ENCODE measurements at places on chromosomes 3 and 15. TPM values are rescaled to one million over a fixed set of nuclear protein-coding genes. Genes with fewer than 3 reads are reported as not detected.

DNA sequence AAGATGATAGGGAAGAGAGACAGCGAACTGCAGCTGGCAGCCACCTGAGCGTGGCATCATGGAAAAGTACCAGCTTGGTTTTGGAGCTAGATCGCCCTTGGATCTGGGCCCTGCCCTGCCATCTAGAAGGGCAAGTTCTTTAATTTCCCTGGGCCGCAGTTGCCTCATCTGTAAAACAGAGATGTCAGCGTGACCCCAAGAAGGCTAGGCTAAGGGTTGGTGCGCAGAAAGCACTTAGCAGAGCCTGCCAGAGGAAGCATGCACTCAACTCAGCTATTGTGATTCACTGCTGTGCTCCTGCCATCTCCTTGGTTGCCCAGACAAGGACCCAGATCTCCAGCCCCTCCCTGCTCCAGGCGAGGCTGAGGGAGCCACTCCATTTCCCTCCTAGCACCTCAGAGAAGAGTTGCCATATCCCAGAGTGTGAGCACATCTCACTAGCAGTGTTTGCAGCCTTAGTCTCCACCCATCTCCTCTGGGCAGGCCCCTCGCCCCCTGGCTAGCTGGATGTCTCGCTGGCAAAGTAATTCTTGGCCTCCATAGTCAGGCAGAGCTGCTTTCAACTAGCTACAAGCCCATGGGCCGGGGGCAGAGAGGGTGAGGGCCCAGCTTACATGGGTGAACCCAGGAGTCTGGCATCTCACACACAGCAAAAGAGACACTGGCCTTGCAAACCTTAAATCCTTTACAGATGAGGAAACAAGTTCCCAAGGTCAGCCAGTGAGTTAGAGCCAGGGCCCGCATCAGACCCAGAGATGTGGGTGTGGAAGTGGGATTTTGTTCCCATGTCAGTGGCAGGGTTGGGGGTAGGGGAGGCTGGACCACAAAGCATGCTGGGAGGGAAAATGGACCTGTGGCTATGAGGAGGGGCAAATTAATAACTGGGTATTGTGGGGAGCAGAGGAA is 280.7 kb upstream of the TLE3 start:
- H3K4me1 ChIP-seq: no peaks in the 10 kb centered on the region
- H3K36me3 ChIP-seq: no peaks in the 10 kb centered on the region
- no peak for DNase-seq
- no peak overlapping the region for H3K4me3 ChIP-seq

DNA sequence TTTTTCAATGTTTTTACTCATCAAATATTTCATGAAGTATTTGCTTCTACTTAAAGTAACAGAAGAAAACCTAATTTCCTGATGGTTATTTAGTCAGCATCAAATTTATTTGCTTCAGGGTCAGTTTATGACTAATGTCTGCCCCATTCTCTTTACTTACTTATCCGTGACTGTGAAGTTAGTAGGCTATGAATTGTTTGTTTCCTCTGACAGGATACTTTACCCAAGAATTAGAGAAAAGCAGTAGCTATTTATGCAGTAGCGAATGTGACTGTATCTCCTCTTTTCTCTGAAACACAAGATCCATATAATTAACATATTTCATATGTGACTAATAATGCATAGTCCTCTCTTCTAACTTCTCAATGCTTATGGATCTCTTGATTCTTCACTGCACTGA is 329.9 kb upstream of the ROBO1 start:
- no peak for DNase-seq
- H3K36me3 ChIP-seq: no peaks in the 10 kb centered on the region
- H3K27me3 ChIP-seq: no peaks in the 10 kb centered on the region
- no peak overlapping the region for H3K27ac ChIP-seq
- H3K4me1 ChIP-seq: no peaks in the 10 kb centered on the region

The RBPMS2 gene
- 4.9 TPM for total RNA-seq

GRCh38 chr15:52503788-52504496 is 24.7 kb downstream of the MYO5A start:
- H3K4me3 ChIP-seq: no peak overlapping the region
- no peaks in the 10 kb centered on the region for H3K4me1 ChIP-seq
- H3K27ac ChIP-seq: no peak overlapping the region

The SLC28A2 gene
- total RNA-seq: not detected

- DNase-seq: no peak
- H3K27me3 ChIP-seq: no peaks in the 10 kb centered on the region
- H3K4me3 ChIP-seq: no peak overlapping the region
- no peak overlapping the region for H3K27ac ChIP-seq
- no peaks in the 10 kb centered on the region for H3K4me1 ChIP-seq
Measured at GRCh38 chr3:37964716-37965115, 25.9 kb upstream of the VILL start.

DNA sequence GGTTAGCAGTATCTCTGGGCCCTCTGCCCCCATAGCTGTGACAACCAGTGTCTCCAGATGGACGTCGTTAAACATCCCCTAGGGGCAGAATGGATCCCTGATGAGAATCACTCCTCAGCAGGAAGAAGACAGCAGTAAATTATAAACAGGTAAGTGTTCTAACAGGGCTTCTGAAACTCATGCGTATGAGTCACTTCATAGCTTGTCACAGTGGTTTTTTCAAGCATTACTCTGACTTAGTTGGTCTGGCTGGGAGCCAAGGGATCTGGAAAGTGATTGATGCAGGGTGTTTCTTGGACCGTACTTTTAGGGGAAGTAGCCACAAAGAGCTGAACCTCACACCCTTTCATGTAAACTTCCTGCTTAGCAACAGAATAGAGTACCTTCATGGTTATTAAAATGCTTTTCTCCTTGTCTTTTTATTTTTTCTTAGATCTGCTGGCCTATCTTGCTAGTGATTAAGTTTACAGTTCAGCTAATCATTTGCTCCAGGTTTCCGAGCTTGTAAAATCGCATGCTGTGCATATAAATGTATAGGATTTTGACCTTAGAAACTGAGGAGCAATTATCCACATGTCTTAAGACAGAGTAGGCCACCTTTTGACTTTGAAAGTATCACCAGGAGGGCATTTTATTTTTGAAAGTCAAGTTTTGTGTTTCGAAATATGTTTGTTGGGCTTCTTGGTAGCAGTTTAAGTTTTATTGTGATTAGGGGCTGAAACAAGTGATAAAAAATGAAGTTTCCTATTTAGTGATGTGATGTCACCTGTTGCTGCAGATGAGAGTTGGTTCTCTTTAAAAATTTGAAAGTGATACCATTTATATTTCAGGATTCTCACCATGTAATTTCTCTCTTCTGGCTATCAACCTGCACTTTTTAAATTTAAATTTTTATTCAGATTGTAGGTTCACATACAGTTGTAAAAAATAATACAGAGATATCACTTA is 333.9 kb downstream of the PTPRG start:
- H3K4me3 ChIP-seq: no peak overlapping the region
- H3K36me3 ChIP-seq: no peaks in the 10 kb centered on the region
- H3K27ac ChIP-seq: peak overlapping the region; percentile 39
- no peaks in the 10 kb centered on the region for H3K4me1 ChIP-seq
- DNase-seq: peak; percentile 40
- no peaks in the 10 kb centered on the region for H3K27me3 ChIP-seq

- no peak for DNase-seq
- no peaks in the 10 kb centered on the region for H3K4me1 ChIP-seq
- no peak overlapping the region for H3K27ac ChIP-seq
- no peaks in the 10 kb centered on the region for H3K27me3 ChIP-seq
- H3K4me3 ChIP-seq: no peak overlapping the region
Measured at GRCh38 chr15:48143856-48144255, 23.1 kb downstream of the SLC24A5 start.

GRCh38 chr3:42159706-42160472 is 68.7 kb downstream of the TRAK1 start:
- H3K27ac ChIP-seq: no peak overlapping the region
- no peak for DNase-seq
- H3K4me3 ChIP-seq: no peak overlapping the region
- H3K36me3 ChIP-seq: no peaks in the 10 kb centered on the region

- no peaks in the 10 kb centered on the region for H3K27me3 ChIP-seq
- H3K36me3 ChIP-seq: no peaks in the 10 kb centered on the region
- H3K4me3 ChIP-seq: no peak overlapping the region
- H3K27ac ChIP-seq: no peak overlapping the region
Measured at GRCh38 chr3:102617381-102617780, 182.6 kb downstream of the ZPLD1 start.

- no peak overlapping the region for H3K27ac ChIP-seq
- no peaks in the 10 kb centered on the region for H3K4me1 ChIP-seq
- no peaks in the 10 kb centered on the region for H3K36me3 ChIP-seq
- peak; percentile 16 for DNase-seq
- H3K4me3 ChIP-seq: no peak overlapping the region
Measured at GRCh38 chr15:77695961-77696582, 63.4 kb upstream of the LINGO1 start.

DNA sequence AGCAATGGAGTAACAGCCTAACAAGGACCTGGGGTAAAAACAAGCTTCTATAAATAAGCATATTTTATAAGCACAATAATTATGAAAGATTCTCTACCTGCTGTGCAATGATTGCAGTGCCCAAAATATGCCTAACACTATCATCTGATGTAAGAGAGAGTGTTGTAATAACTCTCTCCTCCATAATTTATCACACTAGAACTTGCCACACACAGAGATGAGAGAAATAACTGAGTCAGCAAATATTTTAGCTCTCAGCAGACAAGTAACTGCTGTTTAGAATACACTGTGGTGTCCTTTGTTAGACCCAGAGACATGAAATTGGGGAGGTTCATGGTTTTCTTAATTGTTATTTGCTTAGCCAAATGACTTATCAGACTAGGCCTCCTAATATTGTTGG is 105.3 kb upstream of the ACP3 start:
- H3K27ac ChIP-seq: no peak overlapping the region
- H3K4me3 ChIP-seq: no peak overlapping the region
- H3K27me3 ChIP-seq: no peaks in the 10 kb centered on the region
- H3K4me1 ChIP-seq: no peaks in the 10 kb centered on the region
- H3K36me3 ChIP-seq: no peaks in the 10 kb centered on the region
- DNase-seq: no peak

GRCh38 chr3:80357761-80358160 is 590.0 kb upstream of the ROBO1 start:
- H3K27ac ChIP-seq: no peak overlapping the region
- no peaks in the 10 kb centered on the region for H3K4me1 ChIP-seq
- H3K4me3 ChIP-seq: no peak overlapping the region
- no peak for DNase-seq
- no peaks in the 10 kb centered on the region for H3K36me3 ChIP-seq

DNA sequence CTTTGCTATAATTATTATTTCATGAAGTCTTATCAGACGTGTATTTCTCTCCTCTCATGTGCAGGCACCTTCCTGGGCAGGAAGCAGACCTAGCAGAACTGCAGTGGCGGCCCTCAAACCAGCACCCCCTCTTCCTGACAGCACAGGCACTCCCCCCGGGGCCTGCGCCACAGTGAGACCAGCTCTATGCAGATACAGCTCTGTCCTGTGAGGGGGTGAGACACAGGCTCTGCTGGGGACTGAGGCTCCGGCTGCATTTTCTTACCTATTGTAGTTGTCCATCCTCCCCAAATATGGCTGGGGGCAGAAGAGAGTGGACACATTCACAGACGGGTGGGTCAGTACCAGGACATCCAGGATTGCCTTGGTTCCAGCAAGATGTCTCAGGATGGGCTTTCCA is 5.0 kb downstream of the CISH start:
- peaks cover 15% of the 10 kb centered on the region for H3K4me1 ChIP-seq
- peak overlapping the region; percentile 96 for H3K27ac ChIP-seq
- H3K4me3 ChIP-seq: no peak overlapping the region
- DNase-seq: no peak
- H3K27me3 ChIP-seq: no peaks in the 10 kb centered on the region

The GOLGA6L10 gene
- 6.2 TPM for total RNA-seq

The DISP2 gene
- 0.85 TPM for total RNA-seq

- no peak for DNase-seq
- H3K4me1 ChIP-seq: no peaks in the 10 kb centered on the region
- no peak overlapping the region for H3K4me3 ChIP-seq
- no peaks in the 10 kb centered on the region for H3K27me3 ChIP-seq
Measured at GRCh38 chr3:7209098-7209497, 348.2 kb downstream of the GRM7 start.

DNA sequence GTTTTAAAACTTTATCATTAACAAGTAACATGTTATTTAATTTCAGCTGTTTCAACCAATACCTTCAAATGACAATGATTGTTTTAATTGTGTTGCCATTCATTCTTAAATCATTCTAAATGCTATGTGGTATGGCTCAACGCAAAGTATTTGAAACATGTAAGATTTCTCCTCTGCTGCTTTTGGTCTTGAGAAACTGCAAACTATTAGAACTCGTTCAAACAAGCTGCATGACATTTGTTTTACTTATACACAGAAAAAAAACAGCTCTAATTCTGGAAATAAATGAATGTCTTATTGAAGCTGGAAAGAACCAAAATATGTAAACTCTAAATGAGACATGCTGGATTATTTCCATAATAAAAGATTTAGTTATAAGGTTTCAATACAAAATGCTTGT is 29.3 kb downstream of the FBN1 start:
- H3K4me3 ChIP-seq: no peak overlapping the region
- H3K27ac ChIP-seq: no peak overlapping the region
- H3K27me3 ChIP-seq: no peaks in the 10 kb centered on the region

The MYH15 gene
- not detected for total RNA-seq

The SLC41A3 gene
- total RNA-seq: 82.2 TPM

DNA sequence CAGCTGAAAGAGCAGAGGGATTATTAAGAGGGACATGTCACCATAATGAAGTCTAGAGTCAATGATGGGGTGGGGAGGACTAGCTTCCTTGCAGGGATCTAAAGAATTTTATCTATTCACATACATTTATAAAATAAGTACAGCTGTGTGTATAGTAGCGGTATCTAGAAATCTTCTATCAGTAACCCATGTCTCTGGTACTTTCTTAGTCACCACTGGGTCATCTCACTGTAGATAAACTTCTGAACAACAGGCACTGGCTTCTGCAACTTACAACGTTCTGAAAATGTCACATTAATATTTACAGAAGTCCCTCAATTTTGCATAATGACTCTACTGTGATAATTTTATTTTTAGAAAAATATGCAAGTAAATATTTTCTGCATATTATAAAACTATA is 401.7 kb downstream of the TBC1D5 start:
- no peaks in the 10 kb centered on the region for H3K4me1 ChIP-seq
- no peak overlapping the region for H3K4me3 ChIP-seq
- H3K36me3 ChIP-seq: no peaks in the 10 kb centered on the region
- H3K27ac ChIP-seq: no peak overlapping the region

The PPP1R14D gene
- total RNA-seq: not detected

The MAP1A gene
- 10.5 TPM for total RNA-seq

The LRRC3B gene
- total RNA-seq: not detected

DNA sequence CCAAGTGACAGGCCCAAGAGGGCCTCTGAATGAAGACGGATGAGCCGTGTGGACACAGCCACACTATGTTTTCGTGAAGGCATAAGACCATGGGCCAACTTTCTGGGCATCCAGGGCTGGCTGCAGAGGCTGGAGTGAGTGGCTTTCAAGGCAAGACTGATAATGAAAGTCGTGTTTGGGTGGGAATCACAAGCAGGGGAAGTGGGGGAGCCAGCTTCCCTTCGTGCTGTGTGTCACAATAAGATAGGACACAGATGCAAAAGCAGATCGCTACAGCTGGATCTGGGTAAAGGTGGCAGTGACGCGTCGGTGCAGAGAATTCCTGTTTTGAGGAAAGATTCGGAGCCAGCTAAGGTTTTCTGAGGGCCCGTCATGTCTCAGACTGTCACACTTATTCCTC is 309.8 kb upstream of the CTDSPL start:
- H3K4me3 ChIP-seq: no peak overlapping the region
- no peaks in the 10 kb centered on the region for H3K27me3 ChIP-seq
- no peak overlapping the region for H3K27ac ChIP-seq
- no peaks in the 10 kb centered on the region for H3K4me1 ChIP-seq

The RAD51 gene
- 7.7 TPM for total RNA-seq

- H3K27me3 ChIP-seq: no peaks in the 10 kb centered on the region
- no peaks in the 10 kb centered on the region for H3K4me1 ChIP-seq
- no peak overlapping the region for H3K27ac ChIP-seq
- no peak overlapping the region for H3K4me3 ChIP-seq
- no peak for DNase-seq
Measured at GRCh38 chr3:168312984-168313383, 217.3 kb upstream of the GOLIM4 start.

Data from uterus (tissue), 4 donors.